LHCN-M2 (cell line): ENCODE measurements at places on chromosomes 1 and 21. TPM values are rescaled to one million over a fixed set of nuclear protein-coding genes. Genes with fewer than 3 reads are reported as not detected.

- DNase-seq: no peak
Measured at GRCh38 chr1:96164053-96164452, 557.5 kb upstream of the PTBP2 start.

DNA sequence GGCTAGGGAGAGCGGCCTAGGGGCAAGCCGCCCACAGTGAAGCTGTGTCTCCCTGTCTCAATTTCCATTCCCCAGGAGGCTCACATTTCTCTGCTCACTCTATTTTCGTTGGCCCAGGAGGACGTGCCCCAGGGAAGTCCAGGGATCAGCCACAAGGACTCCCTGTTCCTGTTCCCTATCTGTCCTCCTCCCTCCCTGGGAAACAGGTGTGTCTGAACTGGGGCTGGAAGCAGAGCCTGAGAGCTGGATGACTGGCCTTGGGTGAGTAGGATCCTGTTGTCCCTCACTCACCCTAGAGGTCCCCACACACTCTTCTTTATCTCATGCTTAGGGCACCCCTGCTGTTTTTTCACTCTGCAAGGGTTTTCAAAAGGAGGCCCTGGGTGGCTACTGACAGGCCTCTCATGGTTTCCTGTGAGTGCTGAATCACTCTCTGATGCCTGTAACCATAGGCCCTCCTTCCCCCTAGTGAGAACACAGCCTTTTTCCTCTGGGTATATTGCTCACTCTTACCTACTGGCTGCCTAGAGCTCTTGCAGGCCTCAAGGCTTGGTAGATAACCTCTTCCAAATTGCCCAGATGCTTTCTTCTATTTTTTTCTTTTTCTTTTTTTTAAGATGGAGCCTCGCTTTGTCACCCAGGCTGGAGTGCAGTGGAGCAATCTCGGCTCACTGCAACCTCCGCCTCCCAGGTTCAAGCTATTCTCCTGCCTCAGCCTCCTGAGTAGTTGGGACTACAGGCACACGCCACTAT is 3.3 kb upstream of the UTP11 start:
- DNase-seq: peak; percentile 92

- DNase-seq: no peak
Measured at GRCh38 chr1:33378524-33378923, 52.4 kb downstream of the PHC2 start.

GRCh38 chr1:22949822-22950331 is 22.8 kb downstream of the LACTBL1 start:
- DNase-seq: no peak

- peak; percentile 10 for DNase-seq
Measured at GRCh38 chr1:182484531-182485257, 34.7 kb downstream of the RGSL1 start.

DNA sequence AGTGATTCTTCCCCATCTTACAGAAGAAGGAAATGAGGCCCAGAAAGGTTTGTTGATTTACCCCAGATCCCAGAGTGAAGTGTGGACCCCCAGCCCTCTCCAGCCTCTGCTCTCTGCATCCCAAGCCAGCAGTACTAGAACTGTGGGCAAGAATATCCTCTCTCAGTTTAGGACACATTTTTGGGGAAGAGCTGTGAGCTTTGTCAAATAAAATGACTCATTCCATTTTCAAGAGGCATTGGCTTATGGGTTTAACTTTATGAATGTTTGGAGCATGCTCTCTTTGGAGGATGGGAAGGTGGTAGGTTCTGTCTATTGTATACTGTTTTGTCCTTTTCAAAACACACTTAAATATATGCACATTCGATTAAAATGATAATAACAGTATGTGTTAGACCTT is 70.6 kb upstream of the CNTN2 start:
- DNase-seq: no peak

GRCh38 chr21:35768187-35768586 is 292.1 kb downstream of the SETD4 start:
- no peak for DNase-seq

- DNase-seq: no peak
Measured at GRCh38 chr1:29630756-29631155, 394.4 kb downstream of the PTPRU start.

DNA sequence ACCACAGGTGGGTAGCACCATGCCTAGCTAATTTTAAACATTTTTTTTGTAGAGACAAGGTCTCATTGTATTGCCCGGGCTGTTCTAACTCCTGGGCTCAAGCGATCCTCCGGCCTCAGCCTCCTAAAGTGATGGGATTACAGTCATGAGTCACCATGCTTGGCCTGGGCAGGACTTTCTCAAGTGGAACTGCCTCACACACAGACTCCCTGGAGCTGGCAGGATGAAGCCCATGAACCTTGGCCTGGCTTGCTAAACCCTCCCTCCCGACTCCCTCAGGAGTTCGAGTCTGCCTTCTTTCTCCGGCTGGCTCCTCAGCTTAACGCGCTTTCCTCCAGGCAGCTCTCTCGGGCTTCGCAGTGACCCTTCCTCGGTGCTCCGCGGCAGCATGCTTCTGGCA is 7.7 kb upstream of the ECE1 start:
- DNase-seq: no peak

DNA sequence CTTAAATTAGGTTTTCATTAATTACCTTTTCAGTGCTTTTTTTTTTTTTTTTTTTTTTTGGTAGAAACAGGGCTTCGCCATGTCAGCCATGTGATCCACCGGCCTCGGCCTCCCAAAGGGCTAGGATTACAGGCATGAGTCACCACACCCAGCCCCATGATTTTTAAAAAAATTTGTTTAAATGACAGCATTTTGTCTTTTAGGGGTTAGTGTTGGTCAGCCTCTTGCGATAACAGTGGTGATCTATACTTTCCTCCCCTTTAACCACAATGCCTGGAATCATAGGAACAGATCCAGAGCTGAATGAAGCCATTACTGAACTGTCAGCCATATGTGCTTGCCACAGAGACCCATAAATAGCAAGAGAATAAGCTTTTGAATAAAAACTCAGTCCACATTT is 73.9 kb downstream of the CACHD1 start:
- DNase-seq: peak; percentile 1

DNA sequence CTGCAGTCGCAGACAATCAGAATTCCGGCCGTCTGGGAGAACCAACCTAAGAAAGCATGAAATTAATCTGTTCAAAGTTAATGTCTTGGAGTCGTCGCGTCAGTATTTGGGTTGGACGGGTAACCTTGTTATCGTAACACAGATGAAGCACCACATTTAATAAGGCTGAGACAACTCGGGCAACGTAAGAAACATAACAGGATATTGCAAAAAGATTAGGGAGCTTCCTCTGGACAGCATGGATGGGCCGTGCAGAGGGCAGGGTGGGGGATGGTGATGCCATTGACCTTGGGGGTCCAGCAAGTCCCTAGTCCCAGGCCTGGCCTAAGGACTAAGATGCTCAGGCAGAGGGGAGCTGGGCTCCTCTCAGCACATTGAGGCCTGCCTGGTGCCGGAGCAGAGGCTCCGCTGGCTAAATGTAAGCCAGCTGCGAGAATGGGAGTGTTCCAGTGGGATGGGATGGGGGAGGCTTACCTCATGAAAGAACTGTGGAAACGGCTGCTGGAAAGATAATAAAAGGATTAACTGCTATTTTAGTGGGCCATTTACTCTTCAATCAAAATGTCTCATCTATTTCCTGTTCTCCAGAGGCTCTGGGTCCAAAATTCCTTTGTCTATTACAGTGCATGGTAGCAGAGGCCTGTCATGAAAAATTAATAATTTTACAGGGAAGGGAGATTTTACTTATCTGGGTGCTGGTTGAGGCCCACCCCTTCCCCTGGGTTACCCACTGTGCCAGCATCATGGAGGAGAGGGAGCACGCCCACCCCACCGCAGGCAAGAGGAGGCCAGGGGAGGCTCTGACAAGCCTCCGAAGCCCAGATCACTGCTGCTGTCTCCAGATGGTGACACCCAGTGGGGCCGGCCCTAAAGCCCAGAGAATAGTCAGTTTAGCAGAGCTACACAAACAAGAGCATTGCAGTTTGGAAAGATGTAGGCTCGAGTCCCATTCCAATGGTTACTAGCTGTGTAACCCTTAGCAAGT is 131.6 kb downstream of the DMRTB1 start:
- no peak for DNase-seq

DNA sequence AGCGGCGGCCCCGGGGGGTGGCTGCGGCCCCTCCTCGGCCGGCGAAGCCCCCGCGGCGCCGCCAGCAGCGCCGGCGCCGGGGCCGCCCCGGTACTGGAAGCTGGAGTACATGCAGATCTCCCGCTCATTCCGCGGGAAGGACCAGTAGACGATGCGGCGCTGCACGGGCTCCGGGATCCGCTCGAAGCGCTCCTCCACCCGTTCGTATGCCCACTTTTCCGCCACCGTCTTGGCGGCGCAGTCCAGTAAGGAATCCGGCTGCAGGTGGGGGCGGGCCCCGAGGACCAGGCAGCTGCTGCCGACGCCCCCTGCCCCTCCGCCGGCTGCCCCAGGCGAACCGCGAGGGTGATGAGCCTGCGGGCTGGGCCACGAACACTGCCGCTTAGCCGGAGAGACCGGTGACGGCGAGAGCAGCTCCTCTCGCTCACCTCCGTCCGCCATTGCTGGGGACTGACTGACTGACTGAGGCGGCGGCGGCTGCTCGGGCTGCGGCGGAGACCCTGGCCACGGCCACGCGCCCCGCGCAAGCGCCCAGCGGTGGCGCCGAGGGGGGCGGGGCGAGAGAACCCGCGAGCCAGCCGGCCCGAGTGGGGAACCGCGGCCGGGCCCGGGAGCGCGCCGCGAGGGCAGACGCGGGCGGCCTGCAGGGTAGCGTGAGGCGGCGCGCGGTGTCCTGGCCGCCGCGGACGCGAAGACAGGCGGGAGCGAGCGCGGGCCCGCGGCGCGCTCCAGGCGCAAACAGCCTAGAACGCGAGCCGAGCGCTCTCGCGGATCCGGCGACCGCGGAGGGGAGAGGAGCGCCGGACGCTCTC is at the start of gene ZSWIM5:
TSS of gene ZSWIM5 (minus strand) at position 696 of the 812 bp plus-strand sequence. CDS start at position 441, 255 bp downstream.
- DNase-seq: peak; percentile 7

- DNase-seq: no peak
Measured at GRCh38 chr1:30649321-30649991, 73.9 kb downstream of the MATN1 start.

Gene BGLAP
- 2.0 and 4.3 TPM in 2 replicates for total RNA-seq

Gene PTPN22
- total RNA-seq: 11.1 and 13.9 TPM in 2 replicates

Gene SLC45A3
- total RNA-seq: 4.1 and 5.6 TPM in 2 replicates

Gene GUCA2A
- total RNA-seq: not detected in 2 replicates

Gene FCRLA
- total RNA-seq: 0.51 TPM in 1 of 2 replicates, not detected in the other
